B cell (primary cell): ENCODE measurements at places on chromosomes 4 and X. TPM values are rescaled to one million over a fixed set of nuclear protein-coding genes. Genes with fewer than 3 reads are reported as not detected.

Gene EPHA5
- not detected in 2 replicates for total RNA-seq

Gene N4BP2
- 12.8 and 16.4 TPM in 2 replicates for total RNA-seq

Gene C4orf50
- 0.02 TPM in 1 of 2 replicates, not detected in the other for total RNA-seq

Gene MXRA5
- total RNA-seq = not detected in 2 replicates

Gene CLCN5
- total RNA-seq = 3.6 and 6.3 TPM in 2 replicates

Gene CENPVL1
- total RNA-seq = not detected in 2 replicates

Gene ARL9
- 0.17 and 0.27 TPM in 2 replicates for total RNA-seq

Gene DMP1
- not detected in 2 replicates for total RNA-seq

Gene RBMXL3
- total RNA-seq = not detected in 2 replicates

Gene USP51
- total RNA-seq = 3.2 and 4.8 TPM in 2 replicates

Gene SCLT1
- total RNA-seq = 27.0 and 27.2 TPM in 2 replicates

Gene DSPP
- not detected in 2 replicates for total RNA-seq

Gene MAGEC1
- total RNA-seq = not detected in 2 replicates

Gene PAGE2
- total RNA-seq = 1.7 TPM in 1 of 2 replicates, not detected in the other

Gene PCSK1N
- total RNA-seq = not detected in 2 replicates

Gene MTTP
- 0.44 TPM in 1 of 2 replicates, not detected in the other for total RNA-seq

Gene RTL9
- not detected in 2 replicates for total RNA-seq

Gene MAGEA8
- not detected in 2 replicates for total RNA-seq

Gene PGAM4
- not detected in 2 replicates for total RNA-seq

Gene EIF4E
- total RNA-seq = 71.1 and 71.2 TPM in 2 replicates

Gene VEGFC
- not detected in 2 replicates for total RNA-seq

Gene CYP2U1
- 16.3 and 17.6 TPM in 2 replicates for total RNA-seq

Gene SMIM10L2A
- total RNA-seq = 0.53 and 0.76 TPM in 2 replicates

Gene SLITRK4
- total RNA-seq = not detected in 2 replicates

Gene DDIT4L
- 0.12 TPM in 1 of 2 replicates, not detected in the other for total RNA-seq

Gene ARSJ
- not detected in 2 replicates for total RNA-seq

Gene L1CAM
- total RNA-seq = 19.9 and 22.2 TPM in 2 replicates

Gene WNK3
- total RNA-seq = 1.2 and 1.8 TPM in 2 replicates

Gene ELF2
- total RNA-seq = 97.5 and 103 TPM in 2 replicates

Gene HSFX4
- not detected in 2 replicates for total RNA-seq

Gene CTAG1B
- total RNA-seq = not detected in 2 replicates

Gene SPIN4
- total RNA-seq = 5.4 and 5.8 TPM in 2 replicates

Gene PRR32
- not detected in 2 replicates for total RNA-seq

Gene FGD1
- total RNA-seq = 0.12 and 0.20 TPM in 2 replicates

Gene CHRNA9
- not detected in 2 replicates for total RNA-seq

Gene DCUN1D4
- total RNA-seq = 39.7 and 45.8 TPM in 2 replicates

Gene TAF7L
- not detected in 2 replicates for total RNA-seq

Gene GYPE
- 3.4 and 4.7 TPM in 2 replicates for total RNA-seq

Gene TXK
- 0.79 and 2.5 TPM in 2 replicates for total RNA-seq

Gene LPAR4
- 0.12 TPM in 1 of 2 replicates, not detected in the other for total RNA-seq

Gene ANKRD50
- 0.47 and 0.53 TPM in 2 replicates for total RNA-seq

Gene METAP1
- 40.0 and 42.6 TPM in 2 replicates for total RNA-seq

Gene GABRB1
- not detected in 2 replicates for total RNA-seq

Gene PI4K2B
- total RNA-seq = 13.7 and 16.3 TPM in 2 replicates

Gene SUPT20HL2
- total RNA-seq = not detected in 2 replicates

Gene CMC4
- 4.4 and 6.0 TPM in 2 replicates for total RNA-seq
